ENCODE measurements at places on chromosomes 7 and 10.

DNA sequence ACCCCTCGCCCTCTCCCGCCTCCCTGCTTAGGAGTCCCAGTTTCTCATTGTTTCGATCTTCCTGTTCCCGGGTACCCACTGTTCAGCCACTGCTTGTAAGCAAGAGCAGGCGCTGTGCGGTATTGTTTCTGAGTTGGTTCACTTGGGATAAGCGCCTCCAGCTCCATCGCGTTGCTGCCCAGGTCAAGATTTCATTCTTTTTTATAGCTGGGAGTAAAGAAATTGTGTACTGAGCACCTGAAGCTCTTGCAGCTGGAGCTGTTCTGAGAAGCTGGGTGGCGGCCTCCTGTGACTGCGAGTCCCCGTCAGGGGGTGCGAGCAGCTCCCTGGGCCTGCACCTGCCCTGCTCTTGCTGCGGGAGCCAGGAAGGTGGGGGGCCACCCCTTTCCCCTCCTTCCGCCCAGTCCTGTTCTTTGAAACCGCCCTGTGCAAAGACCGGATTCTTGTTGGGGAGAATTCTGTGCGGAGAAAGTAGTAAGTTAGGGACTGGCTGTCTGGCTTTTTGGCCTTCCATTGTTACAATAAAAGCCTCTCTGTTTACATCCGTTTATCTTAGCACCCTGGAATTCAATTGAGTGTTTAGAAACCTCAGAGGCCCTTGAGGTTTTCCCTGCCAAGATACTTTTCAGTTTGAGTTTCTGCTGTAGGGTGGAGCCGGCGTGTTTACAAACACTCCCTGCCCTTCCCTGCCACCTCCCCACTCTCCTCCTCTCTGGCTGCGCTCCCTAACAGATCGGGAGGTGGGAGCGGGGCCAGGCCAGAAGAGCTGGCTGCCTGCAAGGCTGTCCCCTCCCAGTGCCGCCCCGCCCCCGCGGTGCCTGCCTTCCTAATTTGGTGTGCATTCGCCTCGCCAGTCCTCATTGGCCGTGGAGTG, 30.8 kb upstream of the AP5Z1 start:
- DNase-seq, result peak; percentile 77

GRCh38 chr7:66250711-66251110, 45.6 kb downstream of the TPST1 start:
- DNase-seq, result no peak

- DNase-seq, result no peak
These were observed 139.8 kb downstream of the RPS24 start for GRCh38 chr10:78173360-78174015.

GRCh38 chr10:70816220-70816894, 609 bp downstream of the SGPL1 start:
- peak; percentile 40 for DNase-seq

DNA sequence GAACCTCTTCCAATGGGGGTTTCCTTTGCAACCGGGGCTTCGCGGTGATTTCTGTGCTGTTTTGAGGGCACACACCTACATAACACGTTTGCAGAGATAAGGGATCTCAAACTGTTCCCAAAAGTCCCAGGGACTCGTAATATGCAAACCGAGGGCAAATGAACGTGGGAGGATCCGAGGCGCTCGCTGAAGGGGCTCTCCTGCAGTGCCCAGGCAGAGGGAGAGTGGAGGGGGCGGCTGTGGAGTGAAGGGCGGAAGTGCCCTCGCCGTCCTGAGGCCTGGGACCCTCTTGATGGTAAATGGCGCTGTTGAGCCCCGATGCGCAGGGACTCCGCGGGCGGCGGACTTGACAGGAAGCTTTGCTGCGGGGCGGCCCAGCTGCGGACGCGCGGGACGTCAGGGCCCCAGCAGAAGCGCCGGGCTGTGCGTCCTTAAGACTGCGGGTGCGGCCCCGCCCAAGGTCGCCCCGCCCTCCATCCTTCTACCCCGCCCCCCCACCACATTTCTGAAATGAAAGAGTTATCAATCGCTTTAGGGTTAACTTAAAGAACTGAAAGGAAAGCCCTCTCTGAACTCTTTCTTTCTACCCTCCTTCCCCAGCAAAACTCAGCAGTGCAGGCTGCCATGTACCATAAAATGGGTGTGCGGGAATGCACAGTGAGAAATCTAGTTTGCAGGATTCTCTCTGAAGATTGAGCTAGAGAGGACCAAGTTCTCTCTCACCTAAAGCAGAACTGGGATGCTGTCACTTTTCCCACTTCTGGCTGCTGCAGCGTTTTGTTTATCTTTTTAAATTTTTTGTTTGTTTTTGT, 151.8 kb upstream of the YAE1 start:
- DNase-seq, result peak; percentile 59

- no peak for DNase-seq
These were observed 82.0 kb upstream of the PDZD8 start for GRCh38 chr10:117457071-117457810.

DNA sequence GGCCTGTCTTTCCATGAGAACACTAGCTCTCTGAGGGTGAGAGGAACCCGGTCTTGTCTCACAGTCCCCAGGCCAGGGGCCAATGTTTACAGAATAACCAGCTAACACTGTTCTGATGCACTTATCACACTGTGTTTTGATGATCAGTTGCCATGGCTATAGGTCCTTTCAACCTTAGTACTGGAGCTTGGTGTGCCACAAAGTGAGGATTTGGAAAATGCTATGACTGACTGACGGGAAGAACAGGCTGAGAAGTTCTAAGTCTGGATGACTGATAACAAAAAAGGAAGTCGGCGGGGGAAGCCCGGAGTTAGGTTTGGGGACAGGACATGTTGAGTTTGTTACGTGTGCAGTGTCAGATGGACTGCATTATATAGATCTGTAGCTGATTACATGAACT, 141.8 kb downstream of the CTTNBP2 start:
- peak; percentile 39 for DNase-seq

- DNase-seq, result peak; percentile 18
These were observed 28.7 kb downstream of the PNPLA8 start for GRCh38 chr7:108497082-108497725.

DNA sequence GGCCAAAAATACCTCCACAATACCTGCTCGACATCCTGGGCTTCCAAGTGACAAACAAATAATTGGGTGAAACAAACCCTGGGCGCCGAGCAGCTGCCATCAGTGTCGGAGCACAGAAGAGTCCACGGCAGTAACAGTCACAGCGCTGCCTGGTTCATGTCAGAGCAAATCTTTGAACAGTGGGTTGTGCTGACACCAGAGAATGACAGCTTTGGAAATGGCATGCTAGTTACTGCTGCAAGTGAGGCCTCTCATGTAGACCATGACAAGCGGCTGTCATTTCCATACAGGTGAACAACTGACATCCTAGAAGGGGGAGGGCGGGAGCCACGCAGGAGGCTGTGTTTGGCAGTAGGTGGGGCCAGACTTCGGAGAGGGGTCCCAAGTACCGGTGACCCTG, 420.5 kb upstream of the GALNT17 start:
- DNase-seq, result no peak

- no peak for DNase-seq
These were observed 89.1 kb upstream of the TRIM24 start for GRCh38 chr7:138370956-138371355.

DNA sequence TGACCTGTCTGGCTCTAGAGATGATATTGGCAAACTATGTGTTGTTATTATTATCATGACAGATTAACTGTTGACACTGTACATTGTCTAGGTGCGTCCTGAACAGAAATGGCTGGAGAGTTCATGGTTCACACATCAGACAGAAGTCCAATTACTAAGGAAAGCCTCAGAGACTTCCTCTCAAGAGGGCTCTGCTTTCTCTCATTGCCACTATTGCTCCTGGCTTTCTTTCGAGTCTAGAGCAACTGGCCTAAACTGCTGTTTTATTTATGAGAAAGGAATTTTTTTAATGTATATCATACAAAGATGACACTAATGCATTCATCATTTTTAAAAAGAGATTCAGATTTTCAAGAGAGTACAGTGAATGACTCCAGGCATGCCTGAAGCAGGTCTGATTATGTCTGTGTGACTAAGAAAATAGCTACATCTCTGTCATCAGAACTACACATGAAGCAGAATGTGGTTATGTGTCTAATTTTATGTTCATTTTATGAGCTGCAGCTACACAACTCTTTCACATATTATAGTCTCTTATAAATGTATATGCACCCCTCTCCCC, 30.4 kb downstream of the NRCAM start:
- DNase-seq, result no peak

GRCh38 chr10:101353692-101354327, at the start of gene BTRC:
TSS of gene BTRC (plus strand) at chr10:101354165. CDS start at chr10:101354181, 16 bp downstream.
- DNase-seq, result peak; percentile 97

GRCh38 chr7:155743177-155743576, 69.1 kb downstream of the SHH start:
- DNase-seq, result no peak

- peak; percentile 18 for DNase-seq
These were observed 330.8 kb downstream of the PTEN start for GRCh38 chr10:88194041-88194887.

DNA sequence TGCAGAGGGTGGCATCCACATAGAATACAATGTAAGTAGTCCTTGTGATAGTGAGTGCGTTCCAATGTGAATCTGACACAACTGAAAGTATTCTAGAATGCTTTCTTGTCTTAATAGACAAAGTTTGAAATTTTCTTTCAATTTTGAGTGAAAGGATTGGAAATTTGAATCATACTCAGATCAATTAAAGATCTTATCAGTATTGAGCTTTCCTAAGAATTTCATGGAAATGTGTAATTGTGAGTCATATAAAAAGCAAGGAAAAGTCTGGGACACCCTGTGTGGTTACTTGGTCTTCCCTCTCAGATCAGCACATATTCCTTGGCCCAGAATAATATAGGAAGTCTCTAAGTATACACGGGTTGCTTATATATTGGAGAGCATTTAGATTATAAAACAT, 99.1 kb downstream of the MBL2 start:
- DNase-seq, result no peak

DNA sequence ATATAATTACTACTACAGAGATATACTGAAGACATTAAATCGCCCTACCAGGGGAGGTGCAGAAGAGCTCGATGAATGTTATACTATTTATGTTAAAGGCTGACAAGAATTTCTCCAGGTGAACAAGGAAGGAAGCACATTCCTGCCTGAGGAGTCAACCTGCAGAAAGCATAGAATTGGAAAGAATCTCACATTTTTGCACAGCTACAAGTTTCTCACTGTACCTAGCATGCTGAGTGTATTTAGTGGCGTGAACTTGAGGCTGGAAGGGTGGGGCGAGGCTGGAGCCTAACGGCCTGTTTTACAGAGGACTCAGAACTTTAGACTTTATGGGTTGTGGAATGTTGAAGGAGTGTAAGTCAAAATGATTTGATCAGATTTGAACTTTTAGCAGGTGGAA, 373.6 kb upstream of the LRGUK start:
- no peak for DNase-seq

- no peak for DNase-seq
These were observed 63.1 kb upstream of the DUSP5 start for GRCh38 chr10:110434489-110435096.
